ENCODE measurements at places on chromosomes 3 and 15.
A peak's percentile ranks its signal among the peaks of the same experiment; 100 is the strongest.

GRCh38 chr3:49937090-49937489, 2.9 kb upstream of the RBM6 start:
- DNase-seq, result no peak

GRCh38 chr3:59820352-59820934, 770.6 kb upstream of the CFAP20DC start:
- DNase-seq, result no peak

- no peak for DNase-seq
Observed at GRCh38 chr15:68806220-68807060, 14.3 kb downstream of the ANP32A start.

GRCh38 chr15:95690631-95691340, 639.7 kb upstream of the NR2F2 start:
- no peak for DNase-seq

GRCh38 chr3:40691452-40691861, 166.7 kb downstream of the ZNF621 start:
- no peak for DNase-seq

GRCh38 chr3:160616311-160616710, 50.9 kb upstream of the KPNA4 start:
- no peak for DNase-seq

- peak; percentile 73 for DNase-seq
Observed at GRCh38 chr15:96331144-96331944, 844 bp downstream of the NR2F2 start.

DNA sequence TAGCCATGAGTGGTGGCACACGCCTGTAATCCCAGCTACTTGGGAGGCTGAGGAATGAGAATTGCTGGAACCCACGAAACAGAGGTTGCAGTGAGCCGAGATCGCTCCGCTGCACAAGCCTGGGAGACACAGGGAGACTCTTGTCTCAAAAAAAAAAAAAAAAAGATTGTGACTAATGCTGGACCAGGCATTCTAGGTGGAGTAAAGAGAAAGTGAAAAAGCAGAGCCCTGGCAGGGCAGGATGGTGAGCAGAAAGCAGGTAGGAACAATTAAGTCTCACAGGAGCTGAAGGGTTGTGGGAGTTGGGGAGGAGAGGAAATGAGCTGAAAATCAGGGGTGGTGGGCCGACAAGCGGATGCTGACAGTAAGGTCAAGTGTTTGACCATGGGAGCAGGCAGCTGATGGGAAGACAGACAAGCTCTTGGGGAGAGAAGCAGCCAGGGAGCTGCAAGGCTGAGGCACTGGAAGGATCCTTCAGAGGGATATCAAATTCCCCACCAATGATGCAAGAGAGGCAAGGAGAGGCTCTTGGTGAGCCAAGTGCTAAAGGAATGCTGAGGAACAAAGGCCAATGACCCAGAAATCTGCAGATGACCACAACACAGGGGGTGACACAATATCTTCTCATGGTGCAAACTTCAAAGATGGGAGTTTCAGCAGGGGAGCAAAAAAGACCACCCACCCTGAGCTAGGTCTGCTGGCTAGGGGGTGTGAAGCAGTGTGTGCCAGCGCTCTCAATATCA, 251.1 kb downstream of the ULK4 start:
- DNase-seq, result peak; percentile 33

- DNase-seq, result no peak
Observed at GRCh38 chr3:50278123-50278879, 586 bp upstream of the LSMEM2 start.

GRCh38 chr15:101083336-101084045, 164.3 kb downstream of the LRRK1 start:
- DNase-seq, result no peak

GRCh38 chr15:75028991-75029377, 5.6 kb downstream of the PPCDC start:
- no peak for DNase-seq

DNA sequence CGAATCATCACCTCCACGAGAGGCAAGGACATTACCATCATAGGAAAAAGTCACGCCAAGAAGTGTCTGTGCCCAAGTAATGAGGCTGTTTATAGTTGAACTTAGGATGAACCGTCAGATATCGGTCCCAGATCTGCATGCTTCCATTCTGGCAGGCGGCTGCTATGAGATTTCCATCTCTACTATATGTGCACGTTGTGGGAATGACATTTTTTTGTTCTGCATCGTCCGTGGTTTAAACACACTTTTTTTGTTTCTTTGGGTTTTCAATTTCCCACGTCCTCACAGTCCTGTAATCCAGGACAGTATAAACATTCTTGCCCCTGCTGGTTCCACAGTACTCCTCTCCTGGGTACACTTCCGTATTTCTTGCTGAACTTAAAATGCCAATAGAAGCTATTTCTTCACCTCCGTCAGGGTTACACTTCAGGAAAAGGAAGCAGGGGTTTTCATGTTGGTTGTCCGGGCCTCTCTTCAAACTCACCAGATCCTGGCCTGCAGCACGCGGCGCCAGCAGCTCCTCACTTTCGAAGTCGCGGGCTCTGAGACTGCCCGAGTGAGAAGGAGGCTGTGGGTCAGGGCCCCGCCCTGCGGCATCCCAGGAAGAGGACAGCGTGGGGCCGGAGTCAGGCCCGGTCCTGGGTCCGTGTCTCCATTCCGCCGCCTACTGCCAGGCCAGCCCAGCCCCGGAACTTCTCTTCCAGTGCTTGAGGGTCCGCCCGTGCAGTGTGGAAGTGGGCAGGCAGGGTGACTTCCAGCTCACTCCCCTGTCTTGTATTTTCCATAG, 9.8 kb upstream of the TM4SF4 start:
- no peak for DNase-seq

DNA sequence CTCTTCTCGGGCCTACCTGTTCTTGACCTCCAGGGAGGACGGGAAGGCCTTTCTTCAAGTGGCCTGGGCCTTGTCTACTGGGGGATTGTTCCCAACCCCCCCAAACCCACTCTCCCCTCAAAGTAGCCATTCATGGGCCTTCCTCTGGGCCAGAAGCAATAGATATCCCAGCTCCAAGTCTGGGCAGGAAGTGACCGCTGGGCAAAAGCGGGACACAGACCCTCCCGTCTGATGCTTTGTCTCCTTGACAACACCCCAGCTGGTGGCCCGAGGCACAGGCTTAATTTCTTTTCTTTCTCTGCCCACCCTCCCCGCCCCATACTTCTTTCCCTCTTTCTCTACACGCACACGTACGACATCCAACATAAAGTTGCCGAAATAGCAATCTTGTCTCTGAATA, 41.4 kb upstream of the FEZF2 start:
- no peak for DNase-seq

DNA sequence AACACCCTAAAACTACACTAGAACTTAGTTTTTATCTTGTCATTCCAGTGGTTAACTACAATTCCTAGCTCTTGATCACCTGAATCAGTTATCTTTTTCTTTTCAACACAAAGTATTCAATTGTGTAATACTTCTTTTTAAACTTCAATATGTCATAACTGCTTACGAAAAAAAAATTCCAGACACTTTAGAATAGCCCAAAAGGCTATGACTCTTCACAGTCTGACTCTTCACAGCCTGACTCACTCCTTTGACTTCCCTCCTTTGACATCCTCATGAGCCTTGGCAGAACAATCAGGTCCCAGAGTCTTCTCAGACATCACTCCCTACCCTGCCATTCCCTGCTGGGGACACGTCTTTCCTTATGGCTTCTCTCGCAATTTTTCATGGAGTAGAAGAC, 727.1 kb downstream of the ROBO1 start:
- no peak for DNase-seq

- DNase-seq, result peak; percentile 67
Observed at GRCh38 chr3:11532931-11533391, 110.8 kb downstream of the VGLL4 start.

GRCh38 chr3:37257581-37257980, 83.2 kb upstream of the LRRFIP2 start:
- DNase-seq, result no peak

- no peak for DNase-seq
Observed at GRCh38 chr15:67968966-67969365, 85.1 kb upstream of the PIAS1 start.

DNA sequence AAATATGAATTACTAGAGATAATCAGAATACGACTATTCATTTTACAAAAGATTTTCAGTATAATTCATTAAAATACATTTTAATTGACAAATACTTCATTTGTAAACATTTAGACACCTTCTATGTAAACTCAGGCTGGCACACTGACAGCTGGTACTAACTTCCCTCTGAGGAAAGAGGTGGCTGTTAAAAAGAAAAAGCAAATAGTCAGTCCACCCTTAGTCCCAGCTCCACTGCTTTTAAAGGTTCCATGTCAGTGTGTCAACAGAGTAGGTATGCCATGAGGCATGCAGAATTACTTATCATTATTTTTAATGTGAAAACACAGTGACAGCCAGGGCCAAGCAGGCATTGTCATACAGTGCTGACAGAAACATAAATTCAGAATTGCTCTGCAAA, 16.1 kb downstream of the TM6SF1 start:
- no peak for DNase-seq

DNA sequence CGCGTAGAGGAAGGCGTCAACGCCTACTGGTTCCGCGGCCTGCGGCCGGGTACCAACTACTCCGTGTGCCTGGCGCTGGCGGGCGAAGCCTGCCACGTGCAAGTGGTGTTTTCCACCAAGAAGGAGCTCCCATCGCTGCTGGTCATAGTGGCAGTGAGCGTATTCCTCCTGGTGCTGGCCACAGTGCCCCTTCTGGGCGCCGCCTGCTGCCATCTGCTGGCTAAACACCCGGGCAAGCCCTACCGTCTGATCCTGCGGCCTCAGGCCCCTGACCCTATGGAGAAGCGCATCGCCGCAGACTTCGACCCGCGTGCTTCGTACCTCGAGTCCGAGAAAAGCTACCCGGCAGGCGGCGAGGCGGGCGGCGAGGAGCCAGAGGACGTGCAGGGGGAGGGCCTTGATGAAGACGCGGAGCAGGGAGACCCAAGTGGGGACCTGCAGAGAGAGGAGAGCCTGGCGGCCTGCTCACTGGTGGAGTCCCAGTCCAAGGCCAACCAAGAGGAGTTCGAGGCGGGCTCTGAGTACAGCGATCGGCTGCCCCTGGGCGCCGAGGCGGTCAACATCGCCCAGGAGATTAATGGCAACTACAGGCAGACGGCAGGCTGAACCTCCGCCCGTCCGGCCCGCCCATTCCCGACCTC, 4.1 kb downstream of the ISLR2 start:
- DNase-seq, result no peak

GRCh38 chr3:54856271-54856670, 71.6 kb downstream of the LRTM1 start:
- DNase-seq, result no peak

GRCh38 chr3:100709842-100710260, 557 bp downstream of the TFG start:
- peak; percentile 38 for DNase-seq

DNA sequence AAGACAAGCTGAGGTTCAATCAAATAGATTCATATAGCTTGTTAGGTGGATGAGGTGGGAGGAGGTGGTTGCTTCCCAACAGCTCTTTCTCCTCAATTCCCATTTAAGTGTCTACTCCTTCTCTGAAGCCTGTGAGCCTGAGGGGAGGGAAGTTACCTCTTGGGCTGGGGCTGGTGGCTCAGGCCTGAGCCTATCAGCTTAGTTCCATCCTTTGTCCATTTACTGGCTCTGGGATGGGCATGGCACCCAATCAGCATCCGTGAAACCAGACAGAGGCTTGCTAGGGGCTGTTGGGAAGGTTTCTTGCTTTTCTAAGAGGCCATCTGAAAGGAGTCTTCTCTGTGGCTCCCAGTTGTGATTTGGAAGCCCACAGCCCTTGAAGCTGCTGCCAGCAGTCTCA, 57.3 kb downstream of the TAMM41 start:
- DNase-seq, result no peak

DNA sequence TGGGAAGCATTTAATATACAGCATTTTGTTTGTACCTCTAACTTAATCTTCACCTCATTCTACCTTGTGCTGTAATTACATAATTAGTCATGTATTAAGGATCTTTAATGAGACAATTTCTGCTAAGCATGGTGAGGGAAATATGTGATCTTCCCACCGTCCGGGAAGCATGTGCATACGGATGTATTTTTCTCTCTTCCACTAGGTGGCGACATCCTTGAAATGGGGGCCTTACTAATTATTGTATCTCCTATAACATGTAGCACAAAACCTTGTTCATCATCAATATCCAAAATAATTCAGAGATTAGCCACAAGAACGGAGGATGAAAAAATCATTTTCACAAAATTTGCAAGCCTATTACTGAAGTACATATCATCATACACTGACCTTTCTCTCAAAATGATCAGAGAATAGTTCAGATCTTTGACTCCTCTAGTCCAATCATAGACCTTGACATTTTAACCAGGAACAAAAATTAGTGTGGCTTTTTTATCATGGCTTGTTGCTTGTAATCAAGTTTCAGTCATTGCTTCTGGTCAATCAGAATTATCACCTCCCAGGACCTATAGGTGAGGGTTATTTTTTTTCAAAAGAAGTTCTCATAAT, 148.9 kb upstream of the GBE1 start:
- peak; percentile 20 for DNase-seq

DNA sequence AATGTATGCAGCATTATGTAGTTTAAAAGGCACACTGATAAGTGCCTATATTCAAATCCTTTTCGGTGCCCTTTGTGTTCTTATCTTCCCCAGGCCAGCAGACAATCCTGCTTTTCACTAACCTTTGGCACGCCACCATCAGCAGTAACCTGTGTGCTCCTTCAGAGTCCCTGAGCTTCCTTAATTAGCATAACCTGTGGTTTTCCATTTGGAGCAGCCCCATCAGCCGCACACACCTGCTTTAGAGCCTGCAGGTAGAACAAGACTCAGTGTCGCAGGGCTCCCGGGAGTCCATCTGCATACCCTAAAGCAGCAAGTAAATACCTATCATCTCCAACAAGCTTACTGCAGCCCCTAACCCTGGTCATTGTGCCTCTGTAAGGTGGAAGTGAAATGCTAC, 755.1 kb downstream of the ROBO2 start:
- DNase-seq, result no peak

DNA sequence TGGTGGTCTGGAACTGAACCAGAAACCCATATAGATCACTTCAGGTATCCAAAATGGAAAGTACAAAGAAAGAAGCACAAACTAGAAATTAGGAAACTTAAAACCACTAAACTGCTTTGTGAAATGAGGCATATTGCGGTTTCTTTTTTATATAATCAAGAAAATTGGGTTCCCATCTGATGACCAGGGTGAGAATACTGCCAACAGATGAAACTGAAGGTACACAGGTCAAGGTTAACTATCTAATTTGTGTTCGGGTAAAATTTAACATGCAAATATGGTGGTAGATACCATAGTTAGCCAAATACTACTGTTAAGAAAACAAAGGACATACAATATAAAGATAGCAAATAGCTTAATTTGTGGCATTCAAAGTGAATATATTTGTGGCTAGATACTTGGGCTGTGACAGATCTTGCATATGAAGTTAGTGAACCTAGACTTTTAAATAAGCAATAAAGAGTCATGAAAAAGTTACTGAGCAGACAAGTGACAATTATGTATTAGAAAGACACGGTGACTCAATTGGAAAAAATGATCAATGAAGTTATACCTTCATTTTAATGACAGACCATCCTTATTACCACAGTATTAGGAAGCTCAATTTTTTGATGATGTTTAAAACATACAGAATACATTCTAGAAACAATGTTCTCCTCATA, 127.4 kb downstream of the NR2E3 start:
- no peak for DNase-seq

All from Caki2 (cell line).